ENCODE measurements at places on chromosomes 13 and 19.

DNA sequence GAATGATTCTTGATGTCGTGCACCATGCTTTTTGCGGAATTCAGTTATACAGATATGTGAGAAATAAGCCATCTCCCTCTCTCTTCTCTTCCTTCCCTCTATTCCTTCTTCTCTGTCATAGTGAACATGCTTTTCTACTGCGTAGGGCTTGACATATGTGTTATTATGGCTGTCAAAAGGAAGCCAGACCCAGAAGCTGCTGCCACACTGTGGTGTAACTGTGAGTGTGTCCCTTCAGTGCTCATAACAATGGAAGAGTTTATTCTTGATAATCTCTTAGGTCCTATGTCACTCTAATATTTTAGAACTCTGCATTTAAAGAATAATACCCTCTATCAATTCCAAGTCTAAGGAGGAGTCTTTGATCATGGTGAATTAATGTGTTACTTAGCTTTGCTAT, 208.9 kb upstream of the TMTC4 start:
- no peak for DNase-seq

- no peak for DNase-seq
These were observed 2.8 kb downstream of the JSRP1 start for GRCh38 chr19:2253106-2254063.

DNA sequence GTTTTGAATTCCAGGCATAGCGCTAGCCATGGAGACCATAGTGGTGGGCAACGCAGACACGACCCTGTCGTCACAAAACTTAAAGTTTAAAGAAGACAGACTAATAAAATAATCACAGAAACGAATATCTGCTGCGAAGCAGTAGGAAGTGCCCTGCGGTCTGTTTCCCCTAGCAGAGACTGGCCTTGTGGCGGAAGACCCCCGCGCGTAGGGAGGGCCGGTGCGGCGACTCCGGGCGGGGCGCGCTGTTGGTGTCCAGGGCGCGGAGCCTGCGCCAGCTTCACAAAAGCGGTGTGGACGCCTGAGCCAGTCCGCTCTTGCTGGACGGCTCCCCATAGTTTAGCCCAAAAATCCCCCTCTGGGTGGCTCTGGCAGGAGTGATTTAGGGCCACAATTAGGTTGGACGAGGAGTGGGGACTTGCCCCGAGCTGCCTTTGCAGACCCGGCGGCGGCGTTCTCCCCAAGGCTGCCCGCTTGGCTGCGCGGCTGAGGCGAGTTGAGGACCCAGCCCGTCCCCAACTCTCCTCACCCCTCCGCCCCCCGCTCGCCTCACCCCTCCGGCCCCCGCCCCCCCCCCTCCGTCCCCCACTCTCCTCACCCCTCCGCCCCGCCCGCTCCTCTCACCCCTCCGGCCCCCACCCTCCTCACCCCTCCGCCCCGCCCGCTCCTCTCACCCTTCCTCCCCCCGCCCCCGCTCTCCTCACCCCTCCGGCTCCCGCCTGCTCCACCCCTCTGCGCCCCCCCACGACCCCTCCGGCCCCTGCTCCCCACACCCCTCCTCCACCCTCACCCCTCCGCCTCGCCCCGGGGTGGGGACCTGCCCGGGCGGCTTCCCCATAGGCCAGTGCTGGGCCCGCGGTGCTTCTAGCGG, 14.2 kb upstream of the LATS2 start:
- DNase-seq, result no peak

DNA sequence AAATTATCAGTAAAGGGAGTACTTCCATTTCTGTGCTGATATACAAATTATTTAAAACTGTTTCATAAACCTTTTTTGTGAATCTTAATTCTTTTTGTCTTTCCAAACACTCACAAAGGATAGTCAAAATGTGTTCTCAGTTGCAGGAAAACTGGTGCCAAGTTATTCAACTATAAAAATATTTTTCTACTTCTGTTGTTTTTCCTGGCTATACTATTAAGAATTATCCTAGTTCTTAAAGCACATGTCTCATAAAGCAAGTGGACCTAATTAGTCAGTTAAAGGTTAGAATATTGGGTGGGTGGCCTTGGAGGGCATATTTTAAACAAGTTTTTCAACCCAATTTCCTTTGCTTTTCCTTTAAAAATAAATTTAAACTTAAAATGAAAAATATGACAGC, 1460.3 kb upstream of the SLC10A2 start:
- no peak for DNase-seq

DNA sequence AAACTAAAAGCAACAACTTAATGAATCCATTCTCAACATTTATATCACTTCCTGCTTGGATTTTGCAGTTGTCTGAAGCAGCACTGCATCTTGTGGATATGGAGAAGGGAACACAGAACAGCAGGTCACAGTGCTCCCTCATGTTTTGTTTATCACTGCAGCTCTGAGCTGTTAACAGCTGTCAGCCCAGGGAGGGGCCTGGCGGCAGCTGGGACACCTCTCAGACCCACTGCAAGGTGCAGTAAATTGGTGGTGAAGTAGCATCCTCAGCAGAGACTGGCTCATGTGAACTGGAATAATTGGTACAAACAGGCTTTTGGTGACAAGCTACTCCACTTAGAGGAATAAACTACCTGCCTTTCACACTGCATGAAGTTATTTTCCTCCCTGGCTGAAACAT, 170.4 kb downstream of the LIG4 start:
- no peak for DNase-seq

- DNase-seq, result no peak
These were observed 9.5 kb downstream of the ADAMTSL5 start for GRCh38 chr19:1503089-1503924.

DNA sequence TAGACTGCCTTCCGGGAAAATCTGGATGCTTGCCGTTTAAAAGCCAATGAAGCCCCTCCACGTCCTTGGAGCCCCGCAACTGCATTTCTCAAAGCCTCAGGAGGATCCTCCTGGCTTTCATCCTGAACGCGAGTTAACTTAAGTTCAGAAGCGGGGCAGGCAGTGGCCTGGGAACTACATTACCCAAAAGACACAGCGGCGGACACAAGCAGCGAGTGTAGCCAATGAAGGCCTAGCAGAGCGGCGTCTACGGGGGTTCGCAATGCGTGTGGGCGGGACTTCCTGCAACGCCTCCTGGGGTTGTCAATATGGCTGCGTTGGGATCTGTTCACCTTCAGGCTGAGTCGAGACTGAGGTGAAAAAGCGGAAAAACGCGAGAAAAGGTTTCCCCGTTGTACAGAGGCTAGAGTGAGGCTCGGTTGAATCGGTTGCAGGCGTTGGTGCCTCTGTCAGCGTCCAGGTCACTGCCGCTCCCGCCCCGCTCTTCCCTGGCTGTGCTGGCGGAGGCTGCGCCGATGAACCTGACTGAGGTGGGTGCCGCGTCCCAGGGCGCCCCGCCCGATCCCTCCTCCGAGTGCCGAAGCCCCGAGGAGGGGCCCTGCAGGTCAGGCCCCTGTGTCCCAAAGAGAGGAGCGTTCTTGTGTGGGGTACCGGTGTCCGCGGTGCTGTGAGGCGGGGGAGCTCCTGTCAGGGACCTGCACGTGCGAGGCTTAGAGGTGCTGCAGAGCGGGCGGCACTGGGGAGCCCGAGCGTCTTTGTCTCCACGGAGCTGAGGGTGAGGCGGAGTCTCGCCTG, at the start of gene ZNF17:
TSS of gene ZNF17 (plus strand) at position 285 of the 795 bp plus-strand sequence. CDS start 2,455 bp downstream, outside the sequence.
- peak; percentile 84 for DNase-seq

GRCh38 chr19:44891016-44891882, at the start of gene TOMM40:
Gene TOMM40, plus strand, starts transcription at chr19:44891254. Its CDS starts 162 bp downstream, at chr19:44891416.
- DNase-seq, result peak; percentile 100

DNA sequence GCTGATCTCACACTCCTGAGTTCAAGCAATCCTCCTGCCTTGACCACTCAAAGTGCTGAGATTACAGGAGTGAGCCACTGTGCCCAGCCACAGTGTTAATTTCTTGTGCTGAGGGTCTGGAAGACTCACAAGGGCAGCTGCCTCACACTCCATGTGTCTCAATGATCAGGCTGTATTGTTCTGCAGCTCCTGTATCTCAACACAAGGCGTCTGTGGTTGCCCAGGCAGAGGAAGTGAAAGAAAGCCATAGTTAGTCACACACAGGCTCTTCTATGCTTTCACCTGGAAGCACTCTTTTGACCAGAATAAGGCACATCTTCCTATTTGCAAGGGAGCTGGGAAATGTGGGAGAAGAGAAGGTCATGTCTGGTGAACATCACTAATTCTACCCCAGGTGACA, 107.3 kb upstream of the ZNF507 start:
- no peak for DNase-seq

- DNase-seq, result peak; percentile 24
These were observed 605 bp upstream of the TEX30 start for GRCh38 chr13:102774214-102774568.

- peak; percentile 89 for DNase-seq
These were observed 83.4 kb downstream of the SOX1 start for GRCh38 chr13:112150352-112150751.

GRCh38 chr19:33390101-33390907, 16.8 kb downstream of the CEBPG start:
- peak; percentile 40 for DNase-seq

DNA sequence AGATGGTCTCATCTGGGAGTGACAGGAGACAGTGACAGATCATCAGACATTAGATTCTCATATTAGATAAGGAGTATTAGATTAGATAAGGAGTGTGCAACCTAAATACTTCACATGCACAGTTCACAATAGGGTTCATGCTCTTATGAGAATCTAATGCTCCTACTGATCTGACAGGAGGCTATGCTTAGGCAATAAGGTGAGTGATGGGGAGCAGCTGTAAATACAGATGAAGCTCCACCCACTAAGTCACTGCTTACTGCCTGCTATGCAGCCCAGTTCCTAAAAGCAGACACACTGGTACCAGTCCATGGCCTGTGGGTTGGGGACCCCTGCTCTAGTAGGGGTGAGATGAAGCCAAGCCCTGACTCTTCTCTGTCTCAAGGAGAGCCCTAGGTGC, 10.0 kb upstream of the IGFL3 start:
- DNase-seq, result no peak

- no peak for DNase-seq
These were observed 31.2 kb upstream of the F7 start for GRCh38 chr13:113074401-113074800.

GRCh38 chr19:5025027-5025426, 56.1 kb downstream of the KDM4B start:
- no peak for DNase-seq

GRCh38 chr19:19732579-19733501, at the start of gene ZNF14:
Gene ZNF14, minus strand, starts transcription at chr19:19733112. Its CDS starts 154 bp downstream, at chr19:19732958.
- DNase-seq, result peak; percentile 91

DNA sequence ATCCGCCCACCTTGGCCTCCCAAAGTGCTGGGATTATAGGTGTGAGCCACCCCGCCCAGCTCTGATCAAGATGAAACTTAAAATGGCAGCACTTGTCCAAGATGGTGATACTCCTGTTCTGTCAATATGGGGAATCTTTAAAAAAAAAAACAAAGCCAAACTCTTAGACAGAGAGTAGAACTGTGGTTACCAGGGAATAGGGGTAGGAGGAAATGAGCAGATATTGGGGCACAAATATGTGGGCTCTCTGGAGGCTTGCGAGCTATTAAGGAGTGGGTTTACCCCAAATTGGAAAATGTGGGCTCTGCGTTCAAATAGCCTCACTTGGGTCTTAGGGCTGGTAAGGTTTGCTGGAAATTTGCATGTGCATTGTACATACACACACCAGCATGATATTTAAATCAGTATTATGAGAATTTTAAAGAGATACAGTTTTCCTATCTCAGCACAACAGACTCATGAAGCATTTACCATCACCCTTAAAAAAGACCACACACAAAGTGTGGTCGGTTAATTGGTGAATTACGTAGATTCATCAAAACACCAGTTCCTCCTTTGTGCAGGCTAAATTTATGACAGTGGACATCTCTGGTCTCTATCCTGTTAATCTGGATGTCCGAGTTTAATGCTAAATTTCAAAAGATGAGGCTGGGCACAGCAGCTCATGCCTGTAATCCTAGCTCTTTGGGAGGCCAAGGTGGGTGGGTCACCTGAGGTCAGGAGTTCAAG, 11.3 kb downstream of the CD70 start:
- no peak for DNase-seq
